ENCODE measurements at places on chromosomes 5 and 9.

GRCh38 chr5:72525816-72526215 is 18.6 kb upstream of the ZNF366 start:
- DNase-seq: no peak

DNA sequence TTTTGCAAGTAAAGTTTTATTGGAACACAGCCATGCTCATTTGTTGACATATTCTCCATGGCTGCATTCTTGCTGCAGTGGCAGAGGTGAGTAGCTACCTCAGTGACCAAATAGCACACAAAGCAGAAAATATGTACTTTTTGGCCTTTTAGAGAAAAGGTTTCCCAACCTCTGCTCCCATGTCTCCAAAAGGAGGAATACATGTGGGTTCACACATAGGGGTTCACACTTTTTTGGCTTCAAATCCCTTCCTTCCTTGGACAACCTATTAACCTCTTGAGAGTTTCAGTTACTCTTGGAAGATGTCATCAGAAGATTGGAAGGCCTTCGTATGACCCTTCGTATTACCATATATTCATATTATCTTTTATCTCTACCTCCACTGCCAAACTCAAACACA is 285.1 kb upstream of the TUT7 start:
- DNase-seq: no peak

DNA sequence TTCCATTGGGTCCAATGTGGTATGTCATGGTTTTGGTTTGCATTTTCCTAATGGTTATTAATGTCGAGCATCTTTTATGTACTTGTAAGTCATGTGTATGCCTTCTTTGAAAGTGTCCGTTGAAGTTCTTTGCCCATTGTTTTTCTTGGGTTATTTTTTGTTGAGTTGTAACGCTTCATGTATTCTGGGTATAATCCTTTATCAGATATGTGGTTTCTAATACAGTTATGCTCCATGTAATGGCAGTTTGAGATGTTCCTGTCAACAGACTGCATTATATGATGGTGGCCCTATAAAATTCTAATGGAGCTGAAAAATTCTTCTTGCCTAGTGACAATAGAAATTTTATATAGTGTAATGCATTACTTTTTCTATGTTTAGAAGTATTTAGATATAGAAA is 17.2 kb downstream of the RIC1 start:
- DNase-seq: no peak

DNA sequence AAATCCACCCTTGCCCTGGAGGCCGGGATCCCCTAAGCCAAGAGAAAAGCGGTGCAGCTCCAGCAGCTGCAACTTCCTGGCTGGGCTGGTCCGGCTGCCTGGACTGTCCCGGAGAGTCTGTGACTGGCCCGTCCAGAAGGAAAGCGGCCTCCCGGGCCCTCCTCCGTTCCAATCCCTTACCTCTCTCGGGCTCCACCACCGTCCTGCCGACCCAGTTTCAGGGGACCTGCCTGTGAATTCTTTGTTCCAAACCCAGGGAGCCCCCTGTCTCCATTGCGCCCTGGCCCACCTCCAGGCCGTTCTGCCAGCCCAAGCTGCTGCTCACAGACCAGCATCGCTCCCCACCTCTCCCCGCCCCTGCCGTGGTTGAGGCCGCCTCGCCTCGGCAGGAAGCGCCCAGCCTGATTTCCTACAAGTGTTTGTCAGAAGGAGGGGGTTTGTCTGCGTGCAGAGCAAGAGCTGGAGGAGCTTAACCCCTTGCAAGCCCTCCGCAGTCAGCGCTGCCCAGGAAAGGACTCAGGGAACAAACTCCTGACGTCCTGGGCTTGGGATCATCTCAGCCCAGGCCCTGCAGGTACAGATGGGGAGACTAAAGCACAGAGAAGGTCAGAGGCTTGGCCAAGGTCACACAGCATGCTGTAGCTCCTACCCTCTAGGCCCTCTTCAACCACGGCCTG is at the start of gene AKNA:
Gene AKNA (minus strand): TSS at position 303 of the 677 bp plus-strand sequence. CDS start 6,649 bp downstream, outside the sequence.
- peak; percentile 75 for DNase-seq

DNA sequence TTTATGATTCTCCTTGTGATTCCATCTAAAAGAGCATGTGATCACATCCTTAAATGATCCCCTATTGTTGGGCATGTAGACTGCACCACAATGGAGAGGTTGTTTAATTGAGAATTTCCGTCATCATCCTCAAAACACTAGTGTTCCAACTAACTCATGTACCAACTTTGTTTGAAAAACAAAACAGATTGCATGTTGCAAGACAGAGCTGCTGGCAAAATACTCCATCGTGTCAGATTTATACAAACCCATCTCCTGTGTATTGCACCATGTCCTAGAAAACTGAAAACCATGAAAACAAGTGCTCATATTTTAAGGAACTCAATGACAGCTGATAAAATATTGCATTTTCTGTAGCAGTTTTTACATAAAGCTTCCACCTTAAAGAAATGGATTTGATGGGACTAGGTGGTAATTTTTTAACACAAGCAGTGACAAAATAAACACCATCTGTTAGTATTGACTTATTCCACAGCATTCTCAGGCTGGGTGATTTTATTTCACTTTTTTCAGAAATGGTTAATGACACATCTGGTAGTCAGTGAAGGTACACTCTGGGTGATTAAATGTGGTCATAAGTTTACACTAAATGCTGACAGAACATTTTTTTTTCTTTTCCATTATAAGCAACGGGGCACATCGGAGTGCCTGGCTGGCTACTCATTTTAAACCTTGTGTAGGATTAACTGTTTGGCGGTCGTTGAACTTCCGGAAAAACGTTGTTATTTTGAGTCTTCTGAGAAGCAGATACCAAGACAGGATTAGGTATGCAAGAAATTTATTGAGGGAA is 602.9 kb upstream of the WWC1 start:
- DNase-seq: no peak

DNA sequence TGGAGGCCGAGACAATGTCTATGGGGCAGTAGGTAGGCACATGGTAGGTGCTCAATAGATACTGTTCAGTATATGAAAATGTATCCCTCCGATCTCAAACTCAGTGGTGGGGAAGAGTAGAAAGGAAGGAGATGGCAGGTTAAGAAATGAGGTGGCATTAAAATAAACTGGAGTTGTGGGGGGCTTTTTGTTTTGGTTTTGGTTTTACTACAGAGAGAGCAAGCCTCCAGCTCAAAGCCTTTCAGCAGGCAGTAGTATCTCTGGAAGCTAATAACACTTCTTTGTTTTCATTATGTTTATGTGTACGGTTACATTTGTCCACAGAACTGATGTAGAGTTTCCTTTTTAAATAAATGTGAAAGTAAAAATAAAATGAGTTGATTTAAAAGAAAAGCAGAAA is 8.6 kb downstream of the MFAP3 start:
- DNase-seq: no peak

DNA sequence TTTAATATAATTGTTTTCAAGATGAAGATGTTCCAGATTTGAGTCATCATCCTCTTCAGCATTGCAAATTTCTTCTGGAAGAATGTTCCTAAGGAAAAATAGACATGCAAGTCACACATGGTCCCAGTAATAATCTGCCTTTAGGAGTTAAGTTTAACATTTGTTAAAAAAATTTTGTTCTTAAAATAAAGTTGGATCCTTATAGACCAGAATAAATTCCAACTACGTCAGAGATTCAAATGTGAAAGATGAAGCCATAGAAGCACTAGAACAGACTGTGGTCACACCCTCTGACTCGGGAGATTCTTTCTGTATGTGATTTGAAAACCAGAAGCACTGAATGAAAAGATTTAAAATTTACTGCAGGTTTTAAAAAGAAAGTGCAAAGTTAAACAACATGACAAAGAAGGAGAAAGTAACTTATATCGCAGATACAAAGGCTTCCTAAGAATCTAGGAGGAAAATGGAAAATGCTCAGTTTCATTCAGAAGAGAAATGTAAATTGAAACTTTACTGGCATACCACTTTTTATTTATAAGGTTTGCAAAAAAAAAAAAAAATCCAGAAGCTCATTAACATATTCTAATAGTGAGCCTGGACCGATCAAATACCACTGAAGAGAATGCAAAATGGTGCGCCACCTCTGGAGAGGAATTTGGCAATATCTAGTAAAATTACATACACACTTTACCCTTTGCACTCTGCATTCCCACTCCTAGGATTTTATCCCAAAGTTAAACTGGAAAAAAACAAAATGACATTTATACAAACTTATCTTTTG is 14.3 kb upstream of the ASPN start:
- DNase-seq: no peak

- no peak for DNase-seq
These were observed 403.1 kb upstream of the ZNF608 start for GRCh38 chr5:125149527-125149926.

DNA sequence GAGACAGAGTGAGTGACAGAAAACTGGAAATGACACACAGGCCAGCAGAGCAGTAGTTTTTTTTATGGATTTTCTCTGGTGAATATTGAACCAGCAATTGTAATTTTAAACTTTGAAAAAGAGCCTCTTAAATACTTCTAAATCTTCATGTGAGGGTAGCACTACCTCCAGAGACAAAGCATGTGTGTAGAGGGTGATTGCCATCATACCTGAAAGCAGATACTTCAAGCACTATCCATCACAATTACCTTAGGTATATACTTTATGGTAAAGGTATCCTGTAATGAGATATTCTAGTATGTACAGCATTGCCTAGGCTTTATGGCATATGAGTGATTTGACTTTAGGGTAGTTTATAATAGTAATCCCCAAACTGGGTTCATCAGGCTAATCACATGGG is 3.4 kb upstream of the EBF1 start:
- DNase-seq: no peak

- DNase-seq: no peak
These were observed 21.5 kb upstream of the CAST start for GRCh38 chr5:96640696-96641095.

- DNase-seq: no peak
These were observed 740.2 kb upstream of the DMAC1 start for GRCh38 chr9:8539681-8540197.

GRCh38 chr5:126814721-126815404 is 37.9 kb downstream of the LMNB1 start:
- no peak for DNase-seq

GRCh38 chr5:74055486-74056106 is 429.6 kb downstream of the ARHGEF28 start:
- no peak for DNase-seq

GRCh38 chr5:89948977-89949376 is 460.6 kb downstream of the CETN3 start:
- DNase-seq: no peak

- DNase-seq: no peak
These were observed 79.6 kb upstream of the RNU6ATAC start for GRCh38 chr9:134243778-134244467.

DNA sequence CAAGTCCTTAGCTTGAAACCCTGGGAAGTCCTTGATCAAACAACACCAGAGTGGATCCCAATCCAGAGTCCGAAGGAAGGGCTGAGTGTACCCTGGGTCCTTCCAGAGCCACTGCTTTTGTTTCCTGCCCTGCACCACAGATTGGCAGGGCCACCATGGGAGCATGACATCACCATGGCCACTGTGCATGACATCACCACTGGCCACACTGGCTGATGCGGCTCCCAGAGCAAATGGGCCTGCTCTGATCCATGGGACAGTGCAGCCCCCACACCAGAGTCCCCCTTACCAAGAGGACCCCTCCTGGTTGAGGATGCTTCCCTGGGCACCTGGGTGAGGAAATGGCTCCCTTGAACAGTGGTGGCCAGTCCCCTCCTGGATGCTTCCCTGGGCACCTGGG is 9.9 kb downstream of the SLC6A3 start:
- DNase-seq: no peak

DNA sequence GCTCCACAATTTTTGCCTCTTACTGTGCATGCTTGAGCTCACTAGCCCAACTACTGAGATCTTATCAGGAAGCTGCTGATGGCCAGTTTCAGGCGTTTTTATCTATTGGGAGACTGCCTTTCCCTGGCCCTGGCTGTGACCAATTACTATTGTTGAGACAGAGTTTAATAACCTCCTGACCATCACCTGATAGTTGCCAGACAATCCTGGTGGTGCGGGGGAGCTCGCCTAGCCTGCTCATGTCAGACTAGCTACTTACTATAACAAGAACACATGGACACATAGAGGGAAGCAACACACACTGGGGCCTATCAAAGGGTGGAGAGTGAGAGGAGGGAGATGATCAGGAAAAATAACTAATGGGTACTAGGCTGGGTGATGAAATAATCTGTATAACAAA is 13.0 kb upstream of the OXCT1 start:
- DNase-seq: no peak

All from left ventricle myocardium inferior (tissue), 1 donor.